ENCODE measurements at places on chromosomes 3 and 15.
A peak's percentile ranks its signal among the peaks of the same experiment; 100 is the strongest.

DNA sequence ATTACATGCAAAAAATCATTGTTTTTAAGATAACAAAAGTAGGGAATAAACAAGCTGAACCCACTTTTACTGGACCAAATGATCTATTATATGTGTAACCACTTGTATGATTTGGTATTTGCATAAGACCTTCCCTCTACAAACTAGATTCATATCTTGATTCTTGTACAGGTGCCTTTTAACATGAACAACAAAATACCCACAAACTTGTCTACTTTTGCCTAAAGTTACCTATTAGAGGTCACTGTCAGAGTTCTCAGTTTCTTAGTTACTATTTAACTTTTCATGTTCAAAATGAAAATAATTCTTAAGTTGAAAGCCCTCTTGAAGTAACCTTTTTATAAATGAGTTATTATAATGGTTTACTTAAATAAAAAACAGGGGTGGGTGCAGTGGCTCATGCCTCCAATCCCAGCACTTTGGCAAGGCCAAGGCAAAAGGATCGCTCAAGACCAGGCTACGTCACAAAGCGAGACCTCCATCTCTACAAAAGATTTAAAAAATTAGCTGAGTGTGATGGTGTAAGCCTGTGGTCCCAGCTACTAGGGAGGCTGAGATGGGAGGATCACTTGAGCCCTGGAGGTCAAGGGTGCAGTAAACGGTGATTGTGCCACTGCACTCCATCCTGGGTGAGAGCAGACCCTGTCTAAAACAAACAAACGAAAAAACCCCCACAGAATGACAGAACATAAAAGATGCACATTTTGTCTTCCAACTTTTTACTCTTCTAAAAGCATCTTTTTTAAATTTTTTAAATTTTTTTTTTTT lies 16.0 kb downstream of the ACTR8 start:
- no peak for DNase-seq

GRCh38 chr15:42083605-42083908 lies 10.8 kb downstream of the PLA2G4D start:
- DNase-seq, result no peak

GRCh38 chr3:15339786-15340215 lies 7.4 kb upstream of the SH3BP5 start:
- DNase-seq, result no peak

DNA sequence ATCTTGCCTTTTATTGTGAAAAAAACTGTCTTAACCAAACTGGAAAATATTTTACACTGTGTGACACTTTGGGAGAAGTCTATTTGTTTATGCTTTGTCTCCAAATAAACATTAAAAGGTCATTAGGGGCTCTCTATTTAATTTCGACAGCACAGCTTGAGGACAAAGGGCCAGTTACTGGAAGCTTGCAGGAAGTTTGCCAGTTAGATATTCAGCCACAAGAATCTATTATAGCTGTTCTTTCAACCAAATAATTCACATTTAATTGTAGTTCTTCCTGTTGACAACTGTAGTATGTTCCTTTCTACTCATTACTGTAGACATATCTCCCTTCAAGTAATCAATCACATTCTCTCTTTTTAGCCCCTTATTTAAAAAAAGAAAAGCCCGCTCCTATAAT lies 6.1 kb downstream of the CP start:
- DNase-seq, result no peak

DNA sequence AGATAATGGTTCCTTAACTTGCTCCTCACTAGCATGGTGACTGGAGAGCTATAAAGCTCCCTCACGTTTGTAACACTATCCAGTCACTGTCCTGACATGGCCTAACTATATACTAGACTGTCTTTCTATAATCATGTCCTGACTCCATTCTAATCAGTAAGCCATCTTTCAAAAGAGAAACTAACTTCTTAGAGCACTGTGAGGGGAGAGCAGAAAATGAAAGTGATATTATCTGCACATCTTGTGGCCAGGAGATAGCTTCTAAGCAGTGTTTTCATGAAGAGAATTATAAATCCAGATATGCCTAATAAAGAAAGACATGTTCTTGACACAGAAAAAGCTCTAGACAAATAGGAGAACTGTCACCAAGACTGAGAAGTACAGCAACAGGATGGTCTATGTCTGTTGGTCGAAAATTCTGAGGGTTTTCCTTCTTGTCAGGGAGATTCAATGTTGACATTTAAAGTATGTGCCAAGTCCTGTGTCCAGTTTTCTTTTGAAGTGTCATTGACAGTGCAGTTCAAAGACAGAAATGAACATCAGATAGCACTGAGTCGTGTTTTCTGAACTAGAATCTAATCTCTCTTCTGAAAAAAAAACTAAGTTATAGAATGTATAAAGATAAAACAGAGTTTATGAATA lies 230.6 kb upstream of the PEX5L start:
- DNase-seq, result no peak

- no peak for DNase-seq
Measured at GRCh38 chr15:50523851-50524251, 22.6 kb downstream of the USP50 start.

- no peak for DNase-seq
Measured at GRCh38 chr15:81031203-81031602, 30.5 kb downstream of the TLNRD1 start.

DNA sequence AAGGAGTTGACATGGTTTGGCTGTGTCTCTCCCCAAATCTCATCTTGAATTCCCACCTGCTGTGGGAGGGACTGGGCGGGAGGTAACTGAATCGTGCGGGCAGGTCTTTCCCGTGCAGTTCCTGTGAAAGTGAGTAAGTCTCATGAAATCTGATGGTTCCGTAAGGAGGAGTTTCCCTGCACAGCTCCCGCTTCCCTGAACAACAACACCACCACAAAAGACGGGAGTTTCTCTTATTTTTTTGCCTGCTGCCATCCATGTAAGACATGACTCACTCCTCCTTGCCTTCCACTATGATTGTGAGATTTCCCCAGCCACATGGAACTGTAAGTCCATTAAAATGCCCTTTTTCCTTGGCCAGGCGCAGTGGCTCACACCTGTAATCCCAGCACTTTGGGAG lies 22.7 kb downstream of the XXYLT1 start:
- no peak for DNase-seq

DNA sequence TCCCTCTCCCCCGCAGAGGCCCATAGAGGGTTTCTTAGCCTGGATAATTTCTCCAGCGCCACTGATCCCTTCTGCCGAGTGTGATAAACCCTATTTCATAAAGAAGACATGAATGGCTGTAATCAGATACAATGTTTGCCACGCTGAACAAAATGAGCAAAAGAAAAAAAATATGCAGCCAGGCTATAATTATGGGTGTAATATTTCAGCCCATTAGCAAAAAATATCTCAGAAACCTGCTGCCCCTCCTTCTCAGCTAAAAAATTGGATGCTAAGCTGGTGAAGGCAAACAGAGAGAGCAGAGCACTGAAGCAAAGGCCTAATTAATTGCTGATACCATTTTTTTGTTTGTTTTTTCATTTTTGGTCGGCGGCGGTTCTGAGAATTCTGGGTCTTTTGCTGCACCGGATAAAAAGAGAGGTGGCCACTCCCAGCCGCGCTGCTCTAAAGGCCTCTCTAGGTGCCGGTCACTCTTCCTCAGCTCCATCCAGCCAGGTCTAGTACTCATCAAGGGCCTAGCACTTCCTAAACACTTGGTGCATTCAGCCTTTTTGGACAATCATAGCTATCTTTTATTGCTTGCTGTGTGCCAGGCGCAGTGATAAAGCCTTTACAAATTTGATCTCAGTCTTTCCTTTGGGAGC lies 128.7 kb upstream of the TLE3 start:
- no peak for DNase-seq

DNA sequence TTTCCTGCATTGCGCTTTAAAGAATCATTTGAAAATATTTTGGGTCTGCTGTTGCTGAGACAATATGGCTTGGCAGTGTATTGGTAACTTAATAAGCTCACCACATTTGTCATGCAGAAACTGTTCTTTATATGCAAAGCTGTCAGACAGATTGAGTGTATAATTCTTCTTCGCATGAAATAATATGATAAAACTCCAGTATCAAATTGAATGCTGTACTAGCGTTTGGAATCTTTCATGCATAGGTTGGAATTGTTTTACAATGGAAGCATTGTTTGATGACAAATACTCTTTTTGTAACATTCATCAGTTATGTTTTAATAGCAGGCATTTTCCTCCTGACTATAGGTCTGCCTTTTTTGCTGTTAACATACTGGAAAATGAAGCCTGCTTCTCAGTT lies 53.8 kb downstream of the RBMS3 start:
- DNase-seq, result no peak

GRCh38 chr3:149571381-149571780 lies 86.4 kb downstream of the WWTR1 start:
- no peak for DNase-seq

DNA sequence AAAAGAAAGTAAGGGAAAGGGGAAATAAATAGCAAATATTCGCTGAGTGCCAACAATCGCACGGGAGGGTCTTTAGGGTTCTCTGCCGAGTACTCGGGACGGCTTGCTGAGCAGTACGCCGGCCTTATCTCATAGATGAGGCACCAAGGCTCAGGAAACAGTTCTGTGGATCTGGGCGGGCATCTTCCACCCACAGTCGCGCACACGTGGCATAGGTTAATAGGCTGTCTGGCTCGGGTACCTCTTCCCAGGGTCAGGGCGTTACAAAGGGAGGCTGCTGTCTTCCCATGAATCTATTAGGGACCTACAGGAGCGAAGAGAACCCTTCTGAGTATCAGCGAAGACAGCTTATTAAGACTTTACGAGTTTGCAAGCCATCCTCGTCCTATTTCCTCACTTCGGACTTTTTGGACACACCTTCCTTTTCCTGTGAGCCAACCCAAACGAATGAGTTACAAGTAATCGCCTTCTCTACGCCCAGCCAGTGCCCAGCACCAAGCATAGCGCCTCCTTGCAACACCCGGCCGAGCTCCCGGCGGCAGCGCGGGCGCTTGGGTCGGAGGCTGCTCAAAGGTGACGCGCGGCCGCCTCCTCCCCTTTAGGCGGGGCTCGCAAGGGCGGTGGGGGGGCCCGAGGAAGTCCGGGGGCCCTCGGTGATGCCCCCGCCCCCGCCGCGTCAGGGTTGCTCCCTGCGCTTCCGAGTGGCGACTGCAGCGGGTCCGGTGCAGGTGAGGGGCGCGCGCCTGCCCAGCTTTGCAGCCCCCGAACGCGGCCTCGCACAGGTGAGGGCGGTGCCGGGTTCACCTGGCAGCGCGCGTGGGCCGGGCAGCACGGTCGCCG lies at the start of gene MCTP2:
Gene MCTP2 (plus strand): TSS at position 679 of the 840 bp plus-strand sequence. CDS start 66,705 bp downstream, outside the sequence.
- peak; percentile 78 for DNase-seq

DNA sequence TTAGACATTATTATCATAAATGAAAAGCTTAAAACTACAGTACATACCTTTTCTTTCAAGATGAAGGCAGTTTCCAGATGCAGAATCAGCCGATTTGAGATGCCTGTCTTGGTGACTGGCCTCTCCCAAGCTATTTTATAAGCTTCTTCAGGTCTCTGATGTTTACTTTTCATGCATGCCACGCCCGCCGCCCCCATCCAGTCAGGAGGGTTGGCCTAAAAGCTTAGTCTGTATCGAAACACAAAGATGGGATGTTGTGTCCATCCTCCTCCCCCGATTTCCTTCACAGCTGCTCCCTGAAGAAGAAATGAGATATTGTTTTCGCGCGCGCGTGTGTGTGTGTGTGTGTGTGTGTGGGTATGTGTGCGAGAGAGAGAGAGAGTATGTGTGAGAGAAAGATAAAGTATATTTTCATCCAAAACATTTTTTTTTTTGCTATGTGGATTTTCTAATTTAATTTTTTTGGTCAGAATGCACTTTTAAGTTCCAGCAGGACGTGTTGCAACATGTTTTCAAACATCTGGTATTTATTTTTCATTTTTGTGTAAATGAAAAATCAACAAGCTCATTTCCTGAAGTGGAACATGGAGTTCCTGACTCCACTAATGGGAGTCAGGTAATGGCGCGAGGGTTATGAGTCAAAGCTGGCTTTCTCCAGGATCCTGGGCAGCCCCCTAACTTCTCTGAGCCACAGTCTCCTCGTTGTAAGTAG lies at the start of gene APOD:
Gene APOD (minus strand): TSS at position 110 of the 712 bp plus-strand sequence. CDS start 4,479 bp downstream, outside the sequence.
- DNase-seq, result no peak

DNA sequence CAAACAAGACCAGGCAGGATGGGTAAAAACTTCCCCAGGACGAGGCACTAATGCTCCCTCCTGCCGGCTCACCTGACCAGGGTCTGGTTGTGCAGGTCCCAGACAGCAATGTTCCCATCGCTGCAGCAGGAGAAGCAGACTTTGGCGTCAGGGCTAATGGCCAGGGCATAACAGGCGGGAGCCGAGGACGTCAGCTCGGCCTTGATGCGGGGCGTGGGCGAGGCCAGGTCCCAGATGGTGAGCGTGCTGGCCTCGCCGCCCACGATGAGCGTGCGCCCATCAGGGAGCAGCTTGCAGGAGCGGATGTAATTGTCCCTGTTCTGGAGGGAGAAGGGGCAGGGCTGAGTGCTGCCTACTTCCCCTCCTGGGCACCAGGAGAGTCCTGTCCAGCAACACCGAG lies 43.4 kb downstream of the TLE3 start:
- no peak for DNase-seq

GRCh38 chr3:52144034-52144795 lies 10.0 kb downstream of the POC1A start:
- DNase-seq, result peak; percentile 83

DNA sequence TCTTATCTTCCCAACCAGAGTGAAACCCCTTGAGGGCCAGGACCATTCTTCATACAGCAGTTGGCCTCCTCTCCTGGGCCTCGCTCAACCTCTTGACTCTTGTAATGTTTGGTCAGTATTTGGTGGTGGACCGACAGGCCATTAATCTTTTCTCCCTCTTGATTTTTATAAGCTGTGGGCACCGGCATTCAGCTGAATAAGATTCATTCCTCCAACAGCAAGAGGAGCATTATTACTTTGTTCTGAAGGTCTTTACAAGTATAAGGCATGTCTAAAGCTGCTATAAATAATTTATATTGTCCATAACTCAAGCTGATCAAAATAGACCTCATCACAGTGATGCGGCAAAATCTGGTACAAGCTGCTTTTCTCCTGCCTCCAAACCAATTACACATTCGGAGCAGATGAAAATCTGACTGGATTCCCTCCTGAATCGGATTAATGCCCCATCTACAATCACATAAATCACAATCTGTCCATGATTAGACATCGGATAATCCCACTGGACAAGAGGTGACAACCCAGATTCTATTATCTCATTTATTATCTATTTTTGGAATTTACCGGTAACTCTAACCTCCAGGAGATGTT lies 8.4 kb upstream of the ISL2 start:
- no peak for DNase-seq

DNA sequence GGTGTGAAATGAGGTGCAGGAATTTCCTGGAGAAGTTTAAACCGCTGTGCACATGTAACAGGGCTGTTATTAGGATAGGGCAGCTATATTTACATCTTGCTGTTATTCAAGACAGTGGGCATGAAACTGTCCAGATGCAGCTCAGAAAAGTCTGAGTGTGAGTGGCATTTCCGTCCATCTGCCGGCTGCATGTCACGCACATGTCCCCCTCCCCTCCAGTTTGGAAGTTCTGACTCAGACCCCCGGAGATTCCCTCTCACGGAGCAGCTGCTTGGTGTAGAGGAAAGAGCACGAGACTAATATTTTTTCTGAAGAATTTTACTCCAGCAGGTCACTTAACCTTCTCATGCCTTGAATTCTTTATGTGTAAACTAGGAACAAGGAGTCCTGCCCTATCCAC lies 69.8 kb downstream of the FEM1B start:
- DNase-seq, result no peak

Data from stimulated activated naive CD4-positive, alpha-beta T cell treated with Interleukin-2 at 50 U/mL for 16 hours (primary cell).